Stimulated activated CD4-positive, alpha-beta T cell treated with anti-CD3 and anti-CD28 coated beads, Interleukin-15, amount 100 ng/mL, for 1 hour (primary cell): ENCODE measurements at places on chromosomes 2 and 18.

DNA sequence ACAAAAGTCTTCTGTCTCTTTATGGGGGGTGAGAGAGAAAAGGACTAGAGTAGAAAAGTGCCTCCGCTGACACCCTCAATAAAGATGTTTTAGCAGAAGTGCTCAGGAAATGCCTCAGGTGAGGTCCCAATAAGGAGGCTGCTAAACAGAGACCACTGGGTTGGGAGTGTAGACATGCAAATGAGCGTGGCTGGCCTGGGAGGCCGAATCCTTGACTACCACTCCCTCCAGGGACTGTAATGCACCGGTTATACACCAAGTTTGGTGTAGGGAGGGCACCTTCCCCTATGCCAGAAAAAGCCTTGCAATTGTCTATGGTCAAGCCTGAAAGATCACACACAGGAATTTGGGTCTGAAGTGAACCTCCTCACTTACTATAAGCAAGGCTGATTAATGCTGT is 1.8 kb downstream of the TMX3 start:
- DNase-seq = no peak

DNA sequence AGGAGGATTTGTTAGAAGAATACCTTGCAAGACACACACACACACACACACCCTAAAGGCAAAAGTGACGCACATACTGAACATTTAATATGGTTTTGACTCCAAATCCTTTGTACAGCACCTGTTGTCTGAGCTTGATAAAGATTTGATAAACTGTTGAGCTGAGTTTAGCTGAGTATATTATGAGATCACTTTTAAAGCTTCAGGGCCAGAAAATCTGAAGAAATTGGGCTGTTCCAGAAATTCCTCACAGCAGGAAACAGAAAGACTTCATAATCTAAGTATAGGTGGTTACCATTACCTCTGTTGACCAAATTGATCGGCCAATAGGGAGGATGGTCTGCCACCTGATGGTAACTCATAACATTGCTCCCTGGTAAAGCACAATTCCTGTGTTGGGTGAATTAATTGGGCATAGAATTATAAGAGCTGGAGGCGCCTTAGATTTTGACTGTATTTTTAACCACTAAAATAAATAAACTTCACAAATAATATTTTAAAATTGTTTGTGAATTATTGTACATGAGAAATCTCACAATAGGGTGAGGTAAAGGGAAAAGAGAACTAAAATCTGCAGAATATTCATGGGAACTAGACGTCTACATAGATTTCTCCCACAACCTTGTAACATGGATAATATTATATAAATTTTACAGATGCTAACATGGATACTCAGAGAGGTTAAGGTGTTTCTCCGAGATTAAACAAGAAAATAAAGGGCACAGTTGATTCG is 21.8 kb upstream of the RPIA start:
- no peak for DNase-seq

DNA sequence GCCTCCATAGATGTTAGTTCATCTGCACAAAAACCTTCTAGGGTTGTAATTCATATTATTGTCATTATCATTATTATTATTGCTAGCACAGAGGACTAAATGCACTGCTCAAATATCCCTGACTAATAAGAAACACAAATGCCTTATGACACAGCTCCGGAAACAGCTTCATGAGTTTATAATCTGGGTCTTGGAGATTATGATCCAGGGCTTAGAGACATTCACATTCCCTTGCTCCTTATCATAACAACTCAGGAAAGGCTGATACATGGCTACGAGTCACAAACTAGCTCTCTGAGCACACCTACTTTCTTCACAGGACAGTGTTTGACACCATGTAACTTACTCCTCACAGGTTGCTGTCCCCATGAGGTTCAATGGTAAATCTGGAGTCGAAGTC is 102.2 kb upstream of the TTC39C start:
- DNase-seq = no peak

DNA sequence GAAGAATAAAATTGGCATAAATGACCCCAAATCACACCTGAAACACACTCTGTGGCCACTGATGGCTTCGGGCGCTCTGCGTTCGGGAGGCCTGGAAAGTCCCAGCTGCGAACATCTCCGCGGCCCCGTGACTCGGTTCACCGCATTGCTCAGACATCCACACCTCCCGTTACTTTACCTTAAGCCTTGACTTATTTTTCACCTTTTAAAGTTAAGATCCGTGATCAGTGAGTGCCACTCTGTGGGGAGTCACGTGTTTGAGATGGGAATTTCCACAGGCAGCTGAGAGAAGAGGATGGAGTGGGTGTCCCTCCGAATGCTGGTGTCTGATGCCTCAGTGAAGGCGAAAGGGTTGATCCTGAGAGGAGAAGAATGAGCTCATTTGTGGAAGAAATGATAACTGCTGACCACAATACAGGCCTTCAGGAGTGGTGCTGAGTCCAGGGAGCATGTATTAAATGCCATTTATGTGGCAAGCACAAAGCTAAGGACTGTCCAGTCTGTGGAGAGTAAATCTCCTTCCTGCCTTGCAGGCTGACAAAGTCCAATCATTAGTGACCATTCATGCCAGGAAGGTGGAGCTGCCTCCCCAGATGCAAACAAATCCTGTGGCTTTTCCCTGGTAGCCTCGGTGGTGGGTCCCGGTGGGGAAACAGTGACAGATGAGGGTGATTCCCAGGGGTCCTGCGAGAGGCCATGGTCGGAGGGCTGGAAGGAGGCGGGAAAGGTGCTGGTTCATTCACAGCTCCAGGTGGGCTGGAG is 168.8 kb downstream of the RTP5 start:
- no peak for DNase-seq
